ENCODE measurements at places on chromosomes 4 and X. TPM values are rescaled to one million over a fixed set of nuclear protein-coding genes. Genes with fewer than 3 reads are reported as not detected.

Gene EPHA5
- not detected for total RNA-seq

DNA sequence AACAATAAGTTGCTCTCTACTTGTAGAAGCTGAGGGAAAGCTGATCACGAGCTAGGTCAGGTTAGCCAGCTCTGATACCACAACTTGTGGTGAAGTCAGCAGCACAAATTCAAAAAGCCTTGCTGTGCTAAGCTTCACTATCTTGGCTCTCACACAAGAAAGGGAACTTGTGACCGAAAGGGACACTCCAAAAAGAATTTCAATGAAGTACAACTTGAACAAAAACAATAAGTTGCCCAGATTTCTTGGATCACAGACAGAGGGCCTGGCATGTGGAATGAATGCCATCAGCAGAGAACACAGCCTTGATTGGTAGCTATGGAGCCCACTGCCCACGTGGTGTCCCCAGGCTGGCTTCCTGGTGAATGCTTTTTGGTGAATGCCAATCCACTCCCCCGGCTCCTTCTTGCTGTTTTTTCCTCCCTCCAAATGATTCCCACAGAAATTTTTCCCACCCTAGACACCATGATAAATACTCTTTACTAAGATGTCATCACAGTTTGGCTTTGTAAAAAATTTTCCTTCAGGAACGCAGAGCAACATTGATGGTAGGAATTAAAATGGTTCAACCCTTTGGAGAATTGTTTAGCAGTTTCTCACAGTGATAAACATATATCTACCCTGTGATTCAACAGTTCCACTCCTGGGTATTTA is 82.6 kb downstream of the ANXA3 start:
- peaks cover 10% of the 10 kb centered on the region for H3K4me1 ChIP-seq
- no peaks in the 10 kb centered on the region for H3K27me3 ChIP-seq
- DNase-seq: peak; percentile 43
- no peak overlapping the region for H3K4me3 ChIP-seq

GRCh38 chr4:35710343-35710742 is 534.0 kb downstream of the ARAP2 start:
- no peaks in the 10 kb centered on the region for H3K27me3 ChIP-seq
- DNase-seq: no peak
- H3K4me1 ChIP-seq: no peaks in the 10 kb centered on the region
- H3K36me3 ChIP-seq: no peaks in the 10 kb centered on the region
- no peak overlapping the region for H3K27ac ChIP-seq

GRCh38 chrX:153057281-153057680 is 1.0 kb downstream of the PNMA3 start:
- no peak overlapping the region for H3K27ac ChIP-seq
- no peaks in the 10 kb centered on the region for H3K36me3 ChIP-seq
- H3K4me3 ChIP-seq: no peak overlapping the region

Gene MAGEA6
- total RNA-seq: not detected

GRCh38 chrX:45683914-45684313 is 483.2 kb upstream of the DIPK2B start:
- no peak overlapping the region for H3K4me3 ChIP-seq
- no peaks in the 10 kb centered on the region for H3K36me3 ChIP-seq
- H3K27me3 ChIP-seq: no peaks in the 10 kb centered on the region
- no peaks in the 10 kb centered on the region for H3K4me1 ChIP-seq

DNA sequence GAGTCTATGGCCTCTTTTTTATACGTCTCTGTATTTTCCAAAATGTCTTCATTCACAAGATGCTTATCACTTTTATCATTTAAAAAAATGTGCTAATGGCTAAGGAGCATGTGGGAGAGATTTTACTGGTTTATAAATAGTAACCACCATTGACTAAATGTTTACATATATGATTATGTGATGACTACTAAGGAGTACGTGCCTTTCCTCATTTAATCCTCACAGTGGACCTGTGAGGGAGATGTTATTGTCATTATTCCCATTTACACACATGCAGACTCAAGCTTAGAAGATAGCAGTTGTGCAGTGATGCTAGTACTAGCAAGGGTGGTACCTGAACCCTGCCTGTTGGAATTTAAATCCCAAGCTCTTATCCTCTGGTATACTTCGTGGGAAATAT is 2.4 kb downstream of the SRD5A3 start:
- DNase-seq: peak; percentile 68
- no peaks in the 10 kb centered on the region for H3K36me3 ChIP-seq
- H3K4me3 ChIP-seq: peak overlapping the region; percentile 84

GRCh38 chr4:8318509-8318908 is 49.0 kb downstream of the HTRA3 start:
- H3K27me3 ChIP-seq: no peaks in the 10 kb centered on the region
- H3K36me3 ChIP-seq: no peaks in the 10 kb centered on the region
- peaks cover 7% of the 10 kb centered on the region for H3K4me1 ChIP-seq

DNA sequence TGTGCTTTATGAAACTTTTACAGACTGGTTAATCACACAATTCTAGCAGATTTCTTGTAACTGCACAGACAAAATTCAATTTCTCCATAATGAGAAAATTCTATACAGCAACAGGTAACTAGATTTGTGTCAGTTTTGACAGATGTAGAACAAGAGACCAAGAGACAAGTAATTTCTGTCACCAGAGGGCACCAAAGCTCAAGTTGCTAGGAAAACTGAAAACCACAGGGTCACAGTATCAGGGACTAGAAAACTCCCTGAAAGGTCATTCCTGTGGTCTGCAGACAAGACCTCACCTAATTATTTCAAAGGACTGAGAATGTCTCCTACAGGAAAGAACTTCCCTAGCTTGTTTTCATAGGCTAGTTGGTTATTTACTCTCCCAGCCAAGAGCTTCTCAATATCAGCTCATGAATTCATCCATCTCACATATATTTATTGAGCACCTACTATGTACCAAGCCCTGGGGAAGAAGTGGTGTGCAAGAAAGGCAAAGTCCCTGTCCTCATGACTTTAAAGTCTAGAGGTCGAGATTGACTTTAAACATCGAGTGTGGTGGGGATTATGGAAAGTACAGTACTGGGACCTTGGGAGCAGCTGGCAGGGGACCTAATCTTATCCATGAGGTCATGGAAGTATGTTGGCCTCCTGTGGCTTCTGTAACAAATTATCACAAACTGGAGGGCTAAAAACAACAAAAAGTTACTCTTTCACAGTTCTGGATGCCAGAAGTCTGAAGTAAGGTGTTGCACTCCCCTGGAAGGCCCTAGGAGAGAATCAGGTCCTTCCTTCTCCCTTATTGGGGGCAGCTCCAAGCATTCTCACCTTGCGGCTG is 47.8 kb upstream of the SETD7 start:
- peaks cover 12% of the 10 kb centered on the region for H3K4me1 ChIP-seq
- no peak overlapping the region for H3K4me3 ChIP-seq
- no peak overlapping the region for H3K27ac ChIP-seq
- peaks cover 9% of the 10 kb centered on the region for H3K27me3 ChIP-seq

DNA sequence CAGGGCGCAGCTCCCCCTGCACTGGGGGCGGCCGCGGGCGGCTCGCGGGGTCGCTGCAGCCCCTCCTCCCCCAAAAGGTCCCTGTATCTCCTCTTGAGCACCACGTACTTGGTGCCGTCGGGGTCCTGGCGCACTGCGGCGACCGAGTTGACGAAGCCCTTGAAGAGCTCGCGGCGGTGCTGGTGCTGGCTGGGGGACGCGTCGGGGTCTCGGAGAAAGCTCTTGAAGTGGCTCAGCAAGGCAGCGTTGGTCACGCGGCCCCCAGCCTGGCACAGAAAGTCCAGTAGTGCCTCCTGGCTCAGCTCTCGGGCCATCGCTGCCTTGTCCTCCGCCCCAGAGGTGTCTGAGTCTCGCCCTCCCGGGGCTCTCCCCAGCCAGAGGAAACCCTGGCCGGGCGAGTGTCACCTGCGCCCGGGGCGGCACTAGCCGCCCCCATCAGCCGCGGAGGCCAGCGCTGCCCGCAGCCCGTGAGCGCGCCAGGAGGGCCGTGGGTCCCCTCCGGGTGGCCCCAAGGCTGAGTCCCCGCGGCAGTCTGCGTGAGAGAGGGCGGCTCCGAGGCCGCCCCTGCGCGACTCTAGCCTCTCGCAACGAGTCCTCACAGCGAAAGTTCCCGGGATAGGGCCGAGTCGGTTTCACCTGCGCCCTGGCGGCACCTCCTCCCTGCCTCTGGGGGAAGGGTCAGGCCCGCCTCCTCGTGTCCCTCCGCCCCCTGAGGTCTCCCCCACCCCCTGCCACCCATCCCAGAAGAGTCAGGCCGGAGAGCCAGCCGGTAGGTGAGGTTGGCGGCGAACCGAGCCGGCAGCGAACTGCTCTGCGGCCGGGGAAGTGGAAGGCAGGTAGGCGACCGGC is at the start of gene SOWAHB:
SOWAHB (minus strand) TSS at position 609 of the 849 bp plus-strand sequence; CDS start at position 314, 295 bp downstream.
- peaks cover 27% of the 10 kb centered on the region for H3K27me3 ChIP-seq
- H3K4me3 ChIP-seq: peak within 1 kb of the TSS; percentile 55
- H3K36me3 ChIP-seq: no peaks in the 10 kb centered on the region
- peaks cover under 1% of the 10 kb centered on the region for H3K4me1 ChIP-seq
- no peak within 1 kb of the TSS for H3K27ac ChIP-seq
